ENCODE measurements at places on chromosomes 2 and 18.

DNA sequence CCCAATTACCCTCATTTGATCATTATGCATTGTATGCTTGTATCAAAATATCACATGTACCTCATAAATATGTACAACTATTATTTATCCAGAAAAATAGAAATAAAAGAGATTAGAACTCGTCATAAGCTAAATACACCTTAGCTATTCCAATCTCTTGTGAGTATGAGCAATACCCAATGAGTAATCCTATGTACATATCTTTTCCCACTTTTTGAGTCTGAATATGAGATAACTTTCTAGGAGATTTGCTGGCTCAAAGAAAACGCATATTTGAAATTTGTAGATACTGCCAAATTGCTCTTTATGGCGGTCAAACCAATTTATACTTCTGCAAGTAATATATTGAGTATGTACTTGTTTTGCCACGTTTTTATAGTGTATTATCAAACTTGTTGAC, 24.1 kb downstream of the PRKD3 start:
- DNase-seq = no peak

DNA sequence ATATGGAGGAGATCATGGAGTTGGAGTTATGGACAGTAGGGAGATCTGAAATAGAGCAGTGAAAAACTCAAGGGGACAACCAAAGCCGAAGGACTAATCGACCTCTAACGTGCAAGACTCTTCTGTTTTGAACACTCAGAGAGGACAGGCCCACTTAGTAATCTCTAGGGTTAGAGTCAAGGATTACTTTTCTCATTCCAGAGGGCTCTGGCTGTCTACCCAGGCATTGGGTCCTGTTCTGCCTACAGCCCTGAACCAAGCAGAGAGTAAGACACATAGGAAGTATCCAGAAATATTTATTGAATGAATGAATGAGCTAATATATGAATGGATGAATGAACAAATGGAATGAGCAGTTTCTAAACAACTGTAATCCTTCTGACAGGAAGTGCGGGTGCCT, 50.3 kb upstream of the PKDCC start:
- no peak for DNase-seq

- no peak for DNase-seq
These were observed 2.5 kb upstream of the RHOB start for GRCh38 chr2:20444101-20444992.

GRCh38 chr18:36212301-36213171, 25.2 kb downstream of the MOCOS start:
- no peak for DNase-seq

All from NCI-H774 (cell line).